ENCODE measurements at places on chromosomes 2 and 18.

DNA sequence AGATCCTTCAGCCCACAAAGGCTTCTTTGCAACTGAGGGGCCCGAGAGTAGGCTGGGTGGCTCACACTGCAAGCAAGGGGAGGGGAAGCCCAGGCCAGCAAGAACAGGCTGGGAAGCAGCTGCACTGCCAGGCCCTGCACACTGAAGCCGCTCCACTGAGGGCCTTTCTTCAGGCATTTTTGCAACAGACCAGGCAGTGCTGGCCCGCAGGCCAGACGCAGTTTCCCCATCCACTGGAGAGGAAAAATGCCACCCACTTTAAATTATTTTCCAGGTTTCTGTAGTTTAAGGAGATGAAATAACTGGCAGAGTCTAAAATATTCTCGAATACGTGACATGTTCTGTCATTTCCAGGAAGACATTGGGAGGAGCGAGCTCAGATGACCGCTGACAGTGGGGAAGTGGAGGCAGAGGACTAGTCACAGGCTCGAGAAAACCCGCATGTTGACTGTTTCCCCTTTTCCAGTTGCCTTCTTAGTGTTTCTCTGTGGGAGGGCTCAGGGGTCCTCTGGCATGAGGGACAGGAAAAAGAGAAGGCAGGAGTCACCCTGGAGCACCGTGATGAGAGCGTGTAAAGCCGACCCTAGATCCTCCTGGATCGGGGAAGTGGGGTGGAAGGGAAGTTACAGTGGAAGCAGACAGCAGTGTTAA is 53.3 kb upstream of the B3GNT7 start:
- H3K27ac ChIP-seq, result no peak overlapping the region
- no peaks in the 10 kb centered on the region for H3K27me3 ChIP-seq
- H3K36me3 ChIP-seq, result peaks cover 6% of the 10 kb centered on the region
- no peak overlapping the region for H3K4me3 ChIP-seq

DNA sequence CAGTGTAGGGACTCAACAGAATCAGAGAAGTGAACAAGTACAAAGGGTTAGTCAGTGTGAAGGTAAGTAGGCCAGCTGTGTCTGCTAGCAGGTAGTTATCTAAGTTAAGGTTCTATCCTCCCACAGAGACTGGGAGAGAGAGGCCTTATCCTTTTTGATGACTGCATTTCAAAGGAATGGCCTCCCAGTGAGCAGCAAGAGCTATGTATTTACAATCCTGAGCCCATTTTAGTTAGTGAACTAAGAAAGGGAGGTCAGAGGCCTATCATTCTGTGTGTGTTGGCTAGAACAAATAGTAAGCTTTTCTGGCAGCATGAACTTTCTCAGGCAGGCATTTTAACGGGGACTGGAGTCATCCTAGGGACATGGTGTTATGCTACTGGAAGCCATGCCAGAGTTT is 182.9 kb downstream of the VWC2L start:
- no peak overlapping the region for H3K4me3 ChIP-seq
- DNase-seq, result no peak
- H3K27ac ChIP-seq, result no peak overlapping the region
- H3K36me3 ChIP-seq, result no peaks in the 10 kb centered on the region

- H3K27ac ChIP-seq, result no peak overlapping the region
- no peaks in the 10 kb centered on the region for H3K4me1 ChIP-seq
- DNase-seq, result no peak
- no peak overlapping the region for H3K4me3 ChIP-seq
- no peaks in the 10 kb centered on the region for H3K27me3 ChIP-seq
These were observed 49.3 kb upstream of the MCM6 start for GRCh38 chr2:135925571-135925970.

GRCh38 chr2:236359426-236360045 is 95.3 kb upstream of the ASB18 start:
- DNase-seq, result no peak
- H3K27me3 ChIP-seq, result peaks cover 5% of the 10 kb centered on the region
- no peak overlapping the region for H3K4me3 ChIP-seq

DNA sequence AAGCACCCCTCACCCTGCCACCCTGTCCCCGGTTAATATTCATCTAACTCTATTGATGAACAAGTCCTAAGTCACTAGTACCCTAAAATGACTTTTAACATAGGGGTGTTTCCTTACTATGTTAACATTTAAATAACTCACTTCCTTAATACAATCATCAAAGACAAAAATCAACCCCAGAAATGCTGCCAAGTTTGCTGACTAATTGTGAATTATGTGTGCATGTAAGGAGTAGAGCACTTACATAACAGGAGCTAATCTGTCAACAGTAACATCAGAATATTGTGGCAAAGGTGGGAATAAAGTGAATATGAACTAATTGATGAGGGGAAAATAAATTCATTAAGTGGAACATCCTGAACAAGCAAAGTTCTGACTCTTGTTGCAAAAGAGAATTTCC is 81.4 kb upstream of the ERBB4 start:
- no peak overlapping the region for H3K27ac ChIP-seq
- H3K4me3 ChIP-seq, result no peak overlapping the region
- H3K4me1 ChIP-seq, result no peaks in the 10 kb centered on the region
- no peaks in the 10 kb centered on the region for H3K36me3 ChIP-seq
- no peak for DNase-seq
- peaks cover 3% of the 10 kb centered on the region for H3K27me3 ChIP-seq
